ENCODE measurements at places on chromosomes 2 and 18.

GRCh38 chr2:128369108-128369555, 50.5 kb upstream of the HS6ST1 start:
- no peak for DNase-seq

DNA sequence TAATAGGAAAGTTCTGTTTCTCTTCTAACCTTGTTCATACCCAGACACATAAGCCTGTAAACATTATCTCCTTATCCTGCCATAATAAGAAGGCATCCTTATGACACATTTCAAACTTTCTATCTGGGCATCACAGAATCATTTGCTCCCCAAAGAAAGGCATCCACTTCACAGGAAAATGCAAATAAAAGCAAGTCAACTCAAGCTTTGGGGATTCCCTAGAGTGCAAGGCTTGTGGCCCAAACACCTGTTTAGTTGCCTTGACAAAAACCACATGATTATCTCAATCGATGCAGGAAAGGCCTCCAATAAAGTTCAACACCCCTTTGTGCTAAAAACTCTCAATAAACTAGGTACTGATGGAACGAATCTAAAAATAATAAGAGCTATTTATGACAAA, 195.7 kb upstream of the GALNT5 start:
- DNase-seq: no peak

DNA sequence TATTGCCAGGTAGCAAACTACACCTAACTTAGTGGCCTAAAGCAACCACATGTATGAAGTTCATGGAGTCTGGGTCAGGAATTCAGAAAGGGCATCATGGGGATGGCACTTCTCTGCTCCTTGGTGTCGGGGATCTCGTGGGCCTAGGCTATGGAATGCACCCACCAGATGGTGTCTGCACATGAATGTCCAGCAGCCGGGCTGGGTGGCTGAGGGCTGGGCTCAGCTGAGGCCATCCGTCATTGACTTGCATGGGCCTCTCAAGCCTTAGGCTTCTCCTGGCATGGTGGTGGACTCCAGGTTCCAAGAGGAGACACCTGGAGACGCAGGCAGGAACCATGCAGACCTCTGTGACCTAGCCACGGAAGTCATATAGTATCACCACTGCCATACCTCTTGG, 26.0 kb upstream of the RPL31 start:
- DNase-seq: peak; percentile 40

DNA sequence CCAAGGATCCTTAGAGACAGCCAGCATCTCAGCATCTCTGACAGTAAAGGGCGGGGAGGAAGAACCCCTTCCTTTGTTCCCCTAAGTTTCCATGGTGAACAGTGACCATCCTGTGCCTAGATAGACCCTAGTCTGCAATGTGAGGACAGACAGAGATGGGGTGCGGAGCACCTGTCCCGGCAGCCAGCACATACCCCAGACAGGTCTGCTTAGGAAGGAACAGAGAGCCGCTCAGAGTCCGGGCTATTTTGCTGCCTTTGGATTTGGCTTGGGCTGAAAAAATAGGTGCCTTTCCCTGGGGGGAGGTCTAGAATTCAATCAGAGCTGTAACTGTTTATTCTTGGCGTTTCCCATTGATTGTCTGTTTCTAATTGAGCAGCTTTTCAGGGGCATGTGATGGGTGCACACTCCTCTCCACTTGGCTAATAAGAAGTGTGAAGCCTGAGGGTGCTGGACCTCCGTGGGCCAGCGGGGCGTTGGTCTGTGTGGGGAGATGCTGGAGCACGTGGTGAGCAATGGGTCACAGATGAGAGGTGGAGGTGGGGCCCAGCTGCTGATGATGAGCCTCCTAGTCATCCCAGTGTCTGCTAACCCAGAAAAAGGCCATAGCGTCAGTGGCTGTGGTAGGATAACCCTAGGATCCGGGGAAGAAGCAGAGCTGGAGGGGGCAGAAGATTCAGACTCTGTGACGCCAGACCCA, 236.8 kb downstream of the SEPTIN10 start:
- DNase-seq: no peak

DNA sequence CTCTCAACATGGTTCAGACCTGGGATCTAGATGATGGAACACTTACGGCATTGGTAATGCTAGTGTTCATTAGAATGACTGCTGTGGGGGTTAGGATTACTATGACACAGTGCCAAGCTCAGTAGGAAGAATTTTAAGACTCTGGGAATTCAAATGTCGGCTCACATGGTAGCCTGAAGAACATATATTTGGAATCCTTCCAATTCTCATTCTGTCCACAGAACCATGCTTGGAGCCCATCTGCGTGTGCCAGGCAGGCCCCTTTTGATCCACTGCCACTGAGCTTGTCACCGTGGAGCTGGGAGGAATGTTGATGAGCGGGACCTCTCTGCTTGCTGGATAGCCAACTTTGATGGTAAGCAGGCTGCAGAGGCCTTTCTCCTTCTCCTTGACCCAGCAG, 322.0 kb upstream of the SOX11 start:
- no peak for DNase-seq

DNA sequence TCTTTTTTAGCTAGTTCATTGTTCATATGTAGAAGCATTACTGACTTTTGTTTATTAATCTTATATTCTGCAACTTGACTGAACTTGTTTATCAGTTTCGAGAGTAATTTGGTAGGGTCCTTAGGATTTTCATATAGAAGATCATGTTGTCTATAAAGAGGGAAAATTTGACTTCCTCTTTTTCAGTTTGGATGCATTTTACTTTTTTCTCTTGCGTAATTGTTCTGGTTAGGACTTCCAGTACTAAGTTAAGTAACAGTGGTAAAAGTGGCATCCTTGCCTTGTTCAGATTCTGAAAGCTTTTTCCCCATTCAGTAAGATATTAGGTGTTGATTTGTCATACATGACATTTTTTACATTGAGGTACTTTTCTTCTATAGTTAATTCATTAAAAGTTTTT, 726.0 kb downstream of the KCNJ3 start:
- no peak for DNase-seq

DNA sequence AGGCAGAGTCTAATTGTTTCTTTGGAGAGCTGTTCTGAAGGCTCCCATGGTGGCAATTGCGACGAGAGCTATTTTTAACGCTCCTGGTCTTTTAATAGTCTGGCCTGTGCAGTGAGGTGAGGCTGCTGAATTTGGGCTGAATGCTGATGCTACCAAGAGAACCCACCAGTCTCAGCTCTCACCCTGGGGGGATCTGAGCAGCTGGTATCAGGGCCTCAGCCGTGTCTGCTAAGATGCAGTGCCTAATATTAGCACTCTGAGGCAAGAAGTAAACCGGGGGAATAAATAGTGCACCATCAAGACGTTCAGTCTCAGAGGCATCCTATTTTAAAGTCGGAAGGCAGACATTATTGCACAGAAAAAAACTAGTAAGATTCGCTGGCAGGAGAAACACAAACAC, 214.8 kb upstream of the PID1 start:
- no peak for DNase-seq

GRCh38 chr2:148716378-148716920, 71.9 kb downstream of the EPC2 start:
- DNase-seq: no peak

DNA sequence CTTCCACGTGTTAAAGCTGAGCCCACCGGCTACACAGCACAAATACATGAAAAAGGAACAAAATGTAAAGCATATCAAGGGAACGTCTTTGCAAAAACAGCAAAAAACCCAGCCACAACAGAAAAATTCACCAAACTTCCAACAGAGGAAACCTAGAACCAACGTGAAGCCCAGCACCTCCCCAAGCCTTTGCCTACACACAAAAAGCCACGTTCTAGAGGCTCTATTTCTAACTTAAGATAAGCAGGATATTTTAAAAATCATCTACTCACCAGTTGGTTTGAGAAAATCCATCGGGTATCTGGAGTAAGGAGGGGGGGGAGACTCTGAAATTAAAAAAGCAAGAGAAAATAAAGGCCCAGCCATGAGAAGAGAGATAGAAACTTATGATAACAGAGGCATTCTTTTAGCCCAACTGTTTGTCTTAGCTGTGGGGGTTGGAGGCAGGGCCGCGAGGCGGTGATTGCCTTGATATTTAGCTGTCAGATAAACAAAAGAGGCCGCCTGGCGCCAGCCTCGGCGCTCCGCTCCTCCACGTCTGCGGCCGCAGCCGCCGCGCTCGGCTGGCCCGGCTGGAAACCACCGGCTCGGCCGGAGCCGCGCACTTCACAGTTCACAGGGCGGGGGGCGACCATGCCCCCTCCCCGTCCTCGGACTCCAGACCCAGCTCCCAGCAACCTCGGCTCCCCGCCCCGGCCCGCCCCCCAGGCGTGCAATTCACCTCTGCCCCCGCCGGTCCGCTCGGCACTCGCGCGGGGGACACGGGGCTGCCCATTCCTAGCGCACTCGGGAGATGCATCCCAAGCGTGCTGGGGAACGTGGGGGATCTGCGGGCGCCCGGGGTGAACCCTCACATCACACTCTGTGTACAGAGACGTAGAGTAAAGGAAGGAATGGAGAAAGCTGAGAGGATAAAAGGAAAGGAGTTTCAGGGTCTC, 2.4 kb downstream of the SMAD7 start:
- DNase-seq: peak; percentile 81

DNA sequence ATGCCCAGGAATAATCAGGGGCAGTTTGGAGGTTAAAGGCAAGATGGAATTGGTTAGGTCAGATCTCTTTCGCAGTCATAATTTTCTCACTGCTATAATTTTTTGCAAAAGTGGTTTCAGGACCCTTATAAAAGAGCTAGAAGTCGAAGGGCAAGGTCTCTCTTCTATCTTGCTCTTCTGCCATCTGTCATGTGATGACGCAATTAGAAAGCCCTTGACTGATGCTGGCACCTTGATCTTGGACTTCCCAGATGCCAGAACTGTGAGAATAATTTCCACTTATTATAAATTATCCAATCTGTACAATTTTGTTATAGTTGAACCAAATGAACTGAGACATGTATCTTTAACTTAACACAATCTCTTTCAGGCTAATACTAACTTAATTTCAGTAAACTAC, 6.3 kb upstream of the RALBP1 start:
- DNase-seq: no peak

- no peak for DNase-seq
Observed at GRCh38 chr18:59057969-59058368, 81.7 kb upstream of the SEC11C start.

DNA sequence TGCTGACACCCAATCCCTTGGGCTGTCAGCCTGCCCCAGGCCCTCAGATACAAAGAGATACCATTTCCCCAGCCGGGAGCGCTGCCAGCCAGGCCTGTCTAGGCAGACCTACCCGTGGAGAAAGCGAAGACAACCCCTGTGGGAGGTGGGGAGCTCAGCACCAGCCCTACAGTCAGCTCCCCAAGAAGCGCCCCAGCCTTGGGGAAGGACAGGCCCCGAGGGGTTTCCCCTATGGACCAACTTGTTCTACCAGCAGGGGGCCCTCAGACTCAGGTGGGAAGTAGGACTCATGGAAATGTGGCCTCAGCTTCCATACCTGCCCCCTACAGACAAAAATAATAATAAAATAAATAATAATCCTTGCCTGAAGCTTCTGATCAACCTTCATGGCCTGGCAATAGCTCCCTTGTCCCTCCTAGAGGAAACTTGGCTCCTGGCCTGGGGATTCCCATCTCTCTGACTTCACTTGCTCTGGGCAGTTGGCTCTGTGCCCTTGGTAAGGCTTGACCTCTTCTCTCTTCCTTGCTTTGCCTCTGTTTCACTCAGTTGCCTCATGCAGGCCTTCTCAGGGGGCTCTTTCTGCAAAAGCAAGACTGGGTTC, 7.0 kb downstream of the SLC35F6 start:
- DNase-seq: peak; percentile 92

DNA sequence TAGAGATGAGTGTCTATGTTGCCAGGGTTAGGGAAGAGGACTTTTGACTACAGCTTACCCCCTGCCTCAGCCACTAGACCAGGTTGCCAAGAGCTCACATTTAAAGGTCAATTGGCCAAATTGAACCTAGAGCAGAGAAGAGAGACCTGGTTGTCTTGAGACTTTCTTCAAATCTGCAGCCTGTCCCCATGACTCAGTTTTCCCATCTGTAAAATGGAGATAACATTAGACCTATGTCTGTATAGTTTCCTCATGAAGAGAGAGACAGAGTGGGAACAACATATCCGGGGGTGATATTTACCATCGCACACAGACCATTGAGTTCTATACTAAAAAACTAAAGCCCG, 1.6 kb upstream of the LIPG start:
- DNase-seq: no peak

GRCh38 chr2:218003281-218003944, 618 bp upstream of the TNS1 start:
- peak; percentile 80 for DNase-seq

GRCh38 chr2:174874085-174874484, 109.8 kb upstream of the CHRNA1 start:
- DNase-seq: no peak

- DNase-seq: no peak
Observed at GRCh38 chr2:102069311-102069974, 73.1 kb upstream of the IL1R1 start.

- no peak for DNase-seq
Observed at GRCh38 chr2:45616658-45617411, 5.8 kb upstream of the SRBD1 start.

DNA sequence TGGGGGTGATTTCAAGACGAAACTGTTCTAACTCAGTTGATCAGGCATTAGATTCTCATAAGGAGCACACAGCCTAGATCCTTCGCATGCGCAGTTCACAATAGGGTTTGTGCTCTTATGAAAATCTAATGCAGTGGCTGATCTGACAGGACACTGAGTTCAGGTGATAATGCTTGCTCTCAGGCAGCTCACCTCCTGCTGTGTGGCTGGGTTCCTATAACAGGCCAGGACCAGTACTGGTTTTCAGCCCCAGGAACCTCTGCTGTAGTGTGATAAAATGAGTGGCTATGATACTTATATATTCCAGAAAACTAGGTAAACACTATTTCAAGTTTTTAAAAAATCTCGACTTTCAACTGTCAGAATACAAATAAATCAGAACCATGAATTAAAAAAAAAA, 271.4 kb downstream of the GALNT13 start:
- no peak for DNase-seq

- DNase-seq: no peak
Observed at GRCh38 chr18:74486119-74486849, 9.9 kb upstream of the CNDP2 start.

- DNase-seq: no peak
Observed at GRCh38 chr18:59268721-59269562, 4.3 kb downstream of the RAX start.

Measured in aorta (tissue), 5 donors.